ENCODE measurements at places on chromosomes 16 and 17.

GRCh38 chr17:76556765-76557367 is 17.0 kb downstream of the PRCD start:
- no peak for DNase-seq

GRCh38 chr16:15396948-15397594 is 1.5 kb downstream of the MPV17L start:
- DNase-seq: no peak

DNA sequence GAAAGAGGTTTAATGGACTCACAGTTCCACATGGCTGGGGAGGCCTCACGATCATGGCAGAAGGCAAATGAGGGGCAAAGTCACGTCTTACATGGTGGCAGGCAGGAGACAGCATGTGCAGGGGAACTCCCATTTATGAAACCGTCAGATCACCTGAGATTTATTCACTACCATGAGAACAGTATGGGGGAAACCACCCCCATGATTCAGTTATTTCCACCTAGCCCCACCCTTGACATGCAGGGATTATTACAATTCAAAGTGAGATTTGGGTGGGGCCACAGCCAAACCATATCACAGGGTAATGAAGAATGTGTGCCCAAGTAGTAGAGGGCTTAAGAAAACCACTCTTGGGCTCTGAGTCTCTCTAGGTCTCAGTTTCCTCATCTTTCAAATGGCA is 85.1 kb downstream of the PRKCB start:
- DNase-seq: no peak

DNA sequence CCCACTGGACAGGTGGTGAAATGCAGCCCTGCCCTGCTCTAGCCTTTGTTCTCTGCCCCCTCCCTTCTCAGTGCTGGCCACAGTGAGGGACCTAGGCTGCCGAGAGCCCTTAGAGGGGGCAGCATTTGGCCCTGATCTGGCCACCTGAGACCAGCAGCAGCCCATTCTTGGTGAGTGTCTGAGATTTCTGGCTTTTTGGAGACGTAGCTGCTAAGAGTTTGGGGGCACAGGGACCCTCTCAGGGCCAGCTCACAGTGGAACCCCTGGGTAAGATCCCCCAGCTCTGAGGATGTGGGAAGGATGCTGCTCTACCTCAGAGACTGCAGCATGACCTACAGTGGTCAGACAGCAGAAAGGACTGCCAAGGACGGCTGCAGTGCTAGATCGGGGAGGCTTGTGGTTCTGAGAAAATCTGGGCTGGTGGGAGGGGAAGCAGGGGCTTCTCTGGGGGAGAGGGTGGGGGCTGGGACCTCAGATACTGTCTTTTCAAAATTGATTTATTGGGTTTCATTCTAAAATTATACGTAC is 13.3 kb downstream of the GRB7 start:
- DNase-seq: no peak

DNA sequence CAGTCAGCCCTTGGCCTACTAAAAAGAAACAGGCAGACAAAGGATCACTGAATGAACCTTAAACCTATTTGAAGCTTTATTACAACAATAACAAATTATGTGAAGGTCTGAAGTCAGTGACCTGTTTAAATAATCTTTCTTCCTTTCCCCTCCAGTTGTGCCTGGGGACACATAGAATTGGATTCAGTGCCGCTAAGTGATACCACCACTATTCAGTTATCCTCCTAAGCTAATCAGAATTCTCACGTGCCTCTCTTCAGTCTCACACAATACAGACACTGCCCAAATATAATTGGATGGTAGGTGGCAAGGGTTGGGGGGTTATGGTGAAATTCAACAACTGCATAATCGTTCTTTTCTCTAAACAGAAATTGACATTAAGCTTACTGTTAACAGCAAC is 11.4 kb downstream of the TXNDC11 start:
- DNase-seq: no peak

DNA sequence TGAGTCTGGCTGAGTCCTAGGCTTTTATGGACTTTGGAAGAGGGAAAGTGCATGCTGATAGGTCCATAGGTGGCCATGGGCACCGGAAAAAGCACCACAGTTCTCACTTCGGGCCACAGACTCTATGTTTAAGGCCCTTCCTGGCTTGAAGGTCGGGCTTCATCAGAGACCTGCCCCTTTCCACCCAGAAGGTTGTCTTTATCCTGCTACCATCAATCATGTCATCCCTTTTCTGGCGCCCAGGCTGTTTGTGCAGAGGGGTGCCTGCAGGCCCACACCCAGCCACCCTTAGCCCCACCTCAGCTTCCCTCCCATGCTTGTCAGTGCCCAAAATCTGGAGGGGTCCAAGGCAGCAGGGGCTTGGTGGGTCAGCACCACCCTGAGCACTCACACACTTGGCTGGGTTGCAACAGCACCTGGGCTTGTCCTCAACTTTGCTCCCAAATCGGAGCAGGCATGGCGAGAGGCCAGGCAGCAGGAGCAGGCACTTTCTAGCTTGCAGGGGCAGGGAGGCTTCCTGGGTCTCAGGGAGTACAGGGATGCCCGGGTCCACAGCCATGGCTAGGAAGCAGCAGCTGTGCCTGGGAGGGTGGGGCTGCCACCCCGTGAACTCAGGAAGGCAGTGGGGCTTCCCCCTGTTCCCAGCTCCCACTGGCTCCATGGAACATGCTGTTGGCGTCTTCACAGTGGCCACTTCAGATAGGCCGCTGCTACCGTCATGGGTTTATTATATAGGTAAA is 63.8 kb upstream of the TOM1L1 start:
- no peak for DNase-seq

GRCh38 chr17:72934927-72935326 is 157.6 kb downstream of the SLC39A11 start:
- DNase-seq: no peak

GRCh38 chr17:7897090-7897489 is 8.5 kb downstream of the CHD3 start:
- DNase-seq: no peak

DNA sequence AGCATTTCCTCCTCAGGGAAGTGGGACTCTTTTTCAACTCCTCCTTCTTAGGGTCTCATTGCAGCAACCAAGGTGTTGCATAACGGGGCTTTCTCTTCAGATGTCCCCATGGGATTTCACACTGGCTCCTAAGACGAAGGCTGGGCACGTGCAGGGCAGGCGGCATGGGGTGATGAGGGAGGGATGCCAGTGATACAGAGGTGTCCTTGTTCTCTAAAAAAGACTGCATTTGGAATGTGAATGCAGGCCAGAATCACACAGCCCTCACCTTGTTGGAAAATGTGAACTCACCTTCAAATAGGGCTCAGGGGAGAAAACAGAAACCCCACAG is 105.6 kb downstream of the XYLT1 start:
- DNase-seq: no peak

DNA sequence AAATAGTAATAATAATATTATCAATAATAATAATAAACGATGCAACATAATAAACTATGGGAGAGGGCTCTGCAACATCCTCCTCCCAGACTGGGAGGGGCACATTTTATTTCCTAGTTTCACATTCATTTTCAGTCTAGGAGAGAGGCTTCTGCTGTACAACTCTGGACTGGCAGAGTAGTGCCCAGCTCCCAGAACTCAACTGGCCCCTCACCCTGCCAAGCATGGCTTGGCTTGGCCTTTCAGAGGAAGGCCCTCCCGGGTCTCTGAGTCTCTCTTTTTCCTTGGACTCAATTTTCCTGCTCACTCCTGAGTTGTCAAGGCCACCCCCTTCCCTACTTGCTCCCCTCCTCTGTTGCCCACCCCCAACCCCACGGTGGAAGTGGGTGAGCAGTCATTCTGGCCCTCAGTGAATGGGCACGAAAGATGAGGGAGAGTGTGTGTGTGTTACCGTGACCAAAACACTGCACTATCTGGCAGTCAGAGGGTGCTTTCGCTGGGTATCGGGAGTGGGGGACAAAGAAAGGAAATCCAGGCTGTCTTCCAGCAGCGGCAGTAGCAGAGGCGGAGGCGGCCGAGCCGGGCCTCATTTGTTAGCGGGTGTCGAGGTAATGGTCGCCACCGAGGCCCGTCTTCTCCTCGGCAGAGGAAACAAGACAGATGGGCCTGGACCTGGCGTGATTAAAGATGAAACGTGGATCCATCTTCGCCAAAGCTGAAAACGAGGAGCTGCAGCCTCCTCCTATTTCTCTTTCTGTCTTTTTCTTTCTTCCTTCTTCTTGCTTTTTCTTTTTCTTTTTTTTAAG is 2.3 kb downstream of the HOXB4 start:
- DNase-seq: no peak

GRCh38 chr16:89195521-89196171 is 4.7 kb downstream of the SLC22A31 start:
- DNase-seq: no peak

DNA sequence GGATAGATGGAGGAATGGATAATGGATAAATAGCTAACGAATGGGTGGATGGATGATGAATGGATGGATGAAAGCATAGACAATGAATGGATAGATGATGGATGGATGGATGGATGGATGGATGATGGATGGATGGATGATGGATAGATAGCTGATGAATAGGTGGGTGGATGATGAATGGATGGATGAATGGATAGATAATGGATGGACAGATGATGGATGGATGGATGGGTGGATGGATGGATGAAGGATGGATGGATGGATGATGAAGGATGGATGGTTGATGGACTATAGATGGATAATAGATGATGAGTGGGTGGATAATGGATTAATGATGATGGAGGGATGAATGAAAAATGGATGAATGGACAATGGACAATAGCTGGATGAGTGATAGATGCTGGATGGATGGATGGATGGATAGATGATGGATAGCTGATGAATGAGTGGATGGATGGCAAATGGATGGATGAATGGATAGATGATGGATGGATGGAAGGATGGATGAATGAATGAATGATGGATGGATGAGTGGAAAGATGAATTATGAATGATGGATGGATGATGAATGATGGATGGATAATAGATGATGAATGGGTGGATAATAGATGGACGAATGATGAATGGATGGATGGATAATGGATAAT is 239.8 kb downstream of the KATNIP start:
- no peak for DNase-seq

DNA sequence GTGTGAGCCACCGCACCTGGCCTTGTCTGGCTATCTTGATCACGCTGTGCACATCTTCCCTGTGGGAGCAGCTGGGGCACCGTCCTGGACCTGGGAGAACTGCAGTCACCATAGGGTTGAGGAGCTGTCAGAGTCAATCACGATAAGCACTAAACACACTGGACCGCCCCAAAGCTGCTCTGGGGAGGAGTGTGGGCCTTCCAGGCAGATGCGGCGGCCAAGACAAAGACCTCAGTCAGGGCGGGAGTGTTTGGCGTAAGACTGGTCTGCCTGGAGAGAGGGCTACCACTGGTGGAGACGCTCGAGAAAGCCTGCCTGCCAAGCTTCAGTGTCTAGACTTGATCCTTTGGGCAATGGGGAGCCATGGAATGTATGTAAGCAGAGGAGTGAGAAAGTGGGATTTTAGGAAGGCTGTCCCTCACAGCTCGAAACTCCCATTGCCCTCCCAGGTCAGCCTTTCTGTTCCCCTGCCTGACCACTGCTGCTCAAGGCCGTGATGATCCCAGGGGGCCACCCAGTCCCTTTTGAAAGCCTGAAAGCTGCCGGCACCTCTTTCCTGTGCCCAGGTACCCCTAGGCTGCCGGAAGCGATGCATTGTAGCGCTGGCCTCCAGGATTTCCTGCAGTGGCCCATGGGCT is 29.3 kb upstream of the CIBAR2 start:
- no peak for DNase-seq

- no peak for DNase-seq
Observed at GRCh38 chr16:8850279-8850885, 18.4 kb downstream of the CARHSP1 start.

- no peak for DNase-seq
Observed at GRCh38 chr17:72811976-72812687, 280.4 kb downstream of the SLC39A11 start.
